ENCODE measurements at places on chromosomes 4 and X. TPM values are rescaled to one million over a fixed set of nuclear protein-coding genes. Genes with fewer than 3 reads are reported as not detected.

- H3K36me3 ChIP-seq, result no peaks in the 10 kb centered on the region
- DNase-seq, result no peak
- no peak overlapping the region for H3K4me3 ChIP-seq
- H3K27me3 ChIP-seq, result peaks cover 3% of the 10 kb centered on the region
Observed at GRCh38 chr4:5024673-5025072, 5.4 kb upstream of the CYTL1 start.

- H3K4me3 ChIP-seq, result no peak overlapping the region
- no peaks in the 10 kb centered on the region for H3K36me3 ChIP-seq
- no peaks in the 10 kb centered on the region for H3K27me3 ChIP-seq
- DNase-seq, result no peak
Observed at GRCh38 chr4:119898211-119898610, 168.4 kb downstream of the MAD2L1 start.

Gene CENPVL1
- not detected for total RNA-seq

DNA sequence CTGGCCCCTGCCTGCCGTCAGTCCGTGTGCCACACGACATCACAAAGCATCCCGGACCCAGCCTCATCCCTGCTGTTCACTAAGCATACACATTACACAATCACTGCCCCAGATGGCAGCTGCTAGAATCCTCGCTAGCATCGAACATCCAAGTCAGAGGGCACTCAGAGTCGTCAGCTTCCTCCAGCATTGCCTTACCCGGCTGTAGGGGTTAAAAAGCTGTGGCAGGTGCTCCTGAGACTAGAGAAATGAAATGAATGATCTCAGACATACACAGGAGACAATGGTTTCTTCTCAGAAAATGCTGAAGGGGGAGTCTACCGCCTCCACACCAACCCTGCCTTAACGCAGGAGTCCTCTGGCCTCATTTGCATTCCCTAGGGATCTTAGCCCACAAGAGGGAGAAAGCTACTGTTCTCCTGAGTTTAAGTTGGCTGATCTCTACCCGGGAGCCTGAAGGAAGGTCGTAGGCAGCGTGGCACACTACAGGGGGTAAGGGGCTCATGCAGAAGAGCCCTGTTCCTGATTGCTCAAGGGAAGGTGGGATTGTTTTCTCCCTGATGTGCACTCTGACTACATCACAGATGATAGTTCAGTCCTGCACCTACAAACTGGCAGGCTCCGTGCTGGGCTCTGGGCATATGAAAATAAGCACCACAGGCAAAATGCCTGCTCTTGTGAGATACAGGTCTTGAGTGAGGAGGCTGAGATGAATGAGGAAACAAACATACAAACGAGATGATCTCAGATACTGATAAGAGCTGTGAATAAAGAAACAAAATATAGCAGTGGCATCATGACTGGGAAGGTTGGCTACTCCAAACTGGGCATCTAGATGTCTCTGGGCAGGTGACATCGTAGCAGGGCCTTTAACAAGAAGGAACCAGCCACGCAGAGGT is 2.6 kb upstream of the KIAA0232 start:
- H3K4me1 ChIP-seq, result peaks cover 72% of the 10 kb centered on the region
- DNase-seq, result no peak
- H3K27me3 ChIP-seq, result no peaks in the 10 kb centered on the region
- no peaks in the 10 kb centered on the region for H3K36me3 ChIP-seq
- H3K27ac ChIP-seq, result peak overlapping the region; percentile 57

GRCh38 chrX:153609917-153610835 is 11.2 kb upstream of the CCNQ start:
- no peaks in the 10 kb centered on the region for H3K27me3 ChIP-seq
- no peak overlapping the region for H3K27ac ChIP-seq
- peak; percentile 75 for DNase-seq

Gene SPANXN3
- not detected for total RNA-seq

DNA sequence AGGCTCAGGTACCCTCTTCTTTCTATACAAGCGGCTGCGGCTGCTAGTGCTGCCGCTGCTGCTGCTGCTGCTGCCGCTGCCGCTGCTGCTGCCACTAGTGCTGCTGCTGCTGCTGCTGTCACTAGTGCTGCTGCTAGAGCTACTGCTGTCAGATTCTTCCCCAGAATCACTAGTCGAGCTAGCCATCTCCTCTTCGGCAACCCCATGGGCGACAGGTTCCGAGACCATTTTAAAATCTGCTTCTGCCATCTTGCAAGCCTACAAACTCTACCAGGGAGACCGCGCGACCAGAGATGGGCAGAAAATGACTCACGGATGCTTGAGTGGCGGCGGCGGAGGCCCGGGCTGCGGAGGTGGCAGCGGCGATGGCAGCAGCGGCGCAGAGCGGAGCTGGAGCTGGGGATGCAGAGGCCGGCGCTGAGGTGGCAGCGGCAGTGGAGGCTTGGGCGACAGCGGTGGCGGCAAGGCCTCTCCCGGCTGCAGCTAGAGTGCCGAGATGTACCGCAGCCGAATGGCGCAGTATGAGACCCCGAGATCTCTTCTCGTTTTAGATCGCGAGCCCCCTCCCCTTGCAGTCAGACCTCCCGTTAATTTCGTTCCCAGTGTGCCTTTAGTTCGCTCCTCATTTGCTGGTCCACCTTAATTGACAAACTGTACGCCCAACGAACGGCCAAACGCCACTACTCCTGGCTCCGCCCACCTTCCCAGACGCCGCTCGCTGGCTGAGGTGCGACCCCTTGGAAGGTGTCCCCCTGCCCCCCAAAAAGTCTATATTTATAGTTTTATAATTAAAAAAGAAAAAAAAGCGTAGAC is at the start of gene NAP1L3:
Gene NAP1L3, minus strand, starts transcription at position 523 of the 813 bp plus-strand sequence. Its CDS starts 274 bp downstream, at position 249.
- peak within 1 kb of the TSS; percentile 73 for H3K27ac ChIP-seq
- peak within 1 kb of the TSS; percentile 86 for H3K4me3 ChIP-seq
- H3K4me1 ChIP-seq, result peaks cover 7% of the 10 kb centered on the region
- DNase-seq, result peak; percentile 66

Gene CDX4
- total RNA-seq, result not detected

DNA sequence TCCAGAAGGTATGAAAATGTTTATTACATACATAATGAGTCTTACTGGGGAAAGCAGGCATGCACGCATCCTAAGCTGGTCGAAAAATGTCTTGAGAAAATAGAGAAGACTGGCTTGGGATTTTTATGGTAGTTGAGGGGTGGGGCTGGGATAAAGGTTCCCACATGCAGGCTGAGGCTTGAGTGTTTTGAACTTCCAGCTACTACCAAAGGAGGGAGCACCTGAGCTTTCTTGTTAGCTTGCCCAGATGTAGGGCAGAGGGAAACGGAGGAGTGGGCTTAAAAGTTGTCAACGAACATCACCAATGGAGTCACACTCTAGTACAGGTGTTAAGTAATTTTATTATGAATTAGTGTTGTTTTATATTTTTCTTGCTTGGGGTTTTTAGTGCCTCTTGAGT is 39.6 kb upstream of the SRPX start:
- no peaks in the 10 kb centered on the region for H3K4me1 ChIP-seq
- H3K4me3 ChIP-seq, result no peak overlapping the region
- H3K36me3 ChIP-seq, result no peaks in the 10 kb centered on the region
- H3K27ac ChIP-seq, result no peak overlapping the region
- no peak for DNase-seq
- no peaks in the 10 kb centered on the region for H3K27me3 ChIP-seq

DNA sequence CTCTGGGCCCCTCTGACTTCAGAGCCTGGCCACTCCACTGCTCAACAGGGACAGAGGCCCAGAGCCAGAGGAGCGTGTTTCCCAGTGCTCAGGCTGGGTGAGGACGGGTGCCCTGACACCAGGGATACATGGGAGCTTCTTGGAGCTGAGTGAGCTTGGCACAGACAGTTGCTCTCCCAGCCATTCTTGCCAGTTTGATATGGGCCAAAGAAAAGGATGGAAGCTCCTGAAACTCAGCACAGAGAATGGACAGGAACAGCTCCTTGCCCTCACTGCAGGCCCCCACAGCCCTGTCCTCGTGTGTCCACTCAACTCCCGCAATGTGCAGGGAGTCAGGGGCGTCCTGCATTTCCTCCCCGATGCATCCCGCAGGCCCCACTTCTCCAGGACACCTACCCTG is 38.8 kb downstream of the NSG1 start:
- peaks cover 3% of the 10 kb centered on the region for H3K4me1 ChIP-seq
- no peaks in the 10 kb centered on the region for H3K27me3 ChIP-seq
- no peak overlapping the region for H3K4me3 ChIP-seq

- H3K27ac ChIP-seq, result no peak within 1 kb of the TSS
- peaks cover 10% of the 10 kb centered on the region for H3K27me3 ChIP-seq
- no peak for DNase-seq
- H3K4me3 ChIP-seq, result no peak within 1 kb of the TSS
Observed at GRCh38 chrX:15384304-15384703, at the start of gene VEGFD. TSS of gene VEGFD (minus strand) at chrX:15384413. CDS start at chrX:15383946, 467 bp downstream.
